Activated naive CD4-positive, alpha-beta T cell treated with anti-CD3 and anti-CD28 coated beads, Interleukin-2, amount 50 U/mL, for 16 hours (primary cell): ENCODE measurements at places on chromosomes 6 and 20.

- no peak for DNase-seq
Observed at GRCh38 chr20:32567384-32568178, 17.6 kb downstream of the NOL4L start.

GRCh38 chr20:36199345-36200257 lies 36.7 kb upstream of the AAR2 start:
- peak; percentile 76 for DNase-seq

GRCh38 chr6:80550748-80551147 lies 444.3 kb downstream of the BCKDHB start:
- DNase-seq: no peak

DNA sequence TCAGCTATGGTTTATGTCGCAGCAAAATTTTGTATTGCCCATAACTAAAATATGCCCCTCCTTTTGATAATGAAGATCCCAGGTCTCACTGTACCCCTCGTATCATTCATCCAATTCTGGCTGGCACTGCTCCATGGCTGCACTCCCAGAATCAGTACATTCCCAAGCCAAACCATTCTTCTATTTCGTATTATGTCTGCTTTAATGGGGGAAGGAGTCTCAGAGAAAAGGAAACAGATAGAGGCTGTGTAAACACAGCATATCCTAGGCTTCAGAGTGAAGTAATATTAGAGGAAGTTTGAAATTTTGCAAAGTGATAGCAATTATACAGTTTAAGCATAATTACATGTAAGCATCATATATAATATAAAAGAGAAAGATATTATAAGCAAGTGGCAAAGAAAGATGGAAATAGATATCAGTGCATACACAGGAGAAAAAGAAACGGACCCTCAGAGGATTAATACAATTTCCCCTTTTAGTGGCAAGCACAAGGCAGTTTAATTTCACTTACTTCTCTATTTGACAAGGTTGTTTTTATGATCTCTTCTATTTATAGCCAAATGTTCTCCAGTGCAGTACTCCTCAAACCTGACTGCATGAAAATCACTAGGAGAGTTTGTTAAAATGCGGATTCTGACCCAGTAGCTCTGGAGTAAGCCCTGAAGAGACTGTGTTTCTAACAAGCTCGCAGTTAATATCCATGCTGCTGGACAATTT lies 56.5 kb upstream of the TENT5A start:
- DNase-seq: no peak

- DNase-seq: no peak
Observed at GRCh38 chr6:42380228-42380979, 71.3 kb downstream of the TRERF1 start.

DNA sequence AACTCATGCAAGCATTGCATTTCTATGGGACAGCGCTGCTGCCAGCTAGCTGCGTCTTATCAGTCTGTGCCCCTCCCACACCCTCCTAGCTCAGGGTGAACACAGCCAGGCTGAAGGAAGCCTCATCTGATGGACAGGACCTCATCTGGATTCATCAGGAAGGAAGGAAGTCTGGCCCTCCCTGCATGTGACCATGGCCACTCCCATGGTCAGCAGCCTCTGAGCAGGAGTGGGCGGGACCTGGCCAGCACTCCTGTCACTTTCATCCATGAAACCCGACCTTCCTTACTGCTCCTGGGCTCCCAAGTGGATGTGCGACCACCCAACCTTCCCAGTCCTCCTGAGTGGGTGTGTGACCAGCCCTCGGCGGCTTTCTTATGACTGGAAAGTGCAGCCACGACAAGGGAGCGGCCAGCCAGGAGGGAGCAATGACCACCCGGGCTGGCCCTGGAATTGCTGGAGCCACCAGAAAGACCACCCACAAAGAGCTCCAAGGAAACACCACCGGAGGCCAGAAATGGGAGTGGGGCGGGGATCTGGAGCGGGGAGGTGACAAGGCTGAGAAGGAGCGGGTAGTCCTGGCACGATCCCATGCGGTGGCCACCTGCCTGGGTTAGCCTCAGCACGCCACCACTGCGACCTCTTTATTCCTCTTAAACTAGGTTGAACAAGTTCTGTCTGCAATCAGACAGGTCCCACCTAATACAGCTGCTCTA lies 241.2 kb downstream of the TTLL2 start:
- DNase-seq: no peak

DNA sequence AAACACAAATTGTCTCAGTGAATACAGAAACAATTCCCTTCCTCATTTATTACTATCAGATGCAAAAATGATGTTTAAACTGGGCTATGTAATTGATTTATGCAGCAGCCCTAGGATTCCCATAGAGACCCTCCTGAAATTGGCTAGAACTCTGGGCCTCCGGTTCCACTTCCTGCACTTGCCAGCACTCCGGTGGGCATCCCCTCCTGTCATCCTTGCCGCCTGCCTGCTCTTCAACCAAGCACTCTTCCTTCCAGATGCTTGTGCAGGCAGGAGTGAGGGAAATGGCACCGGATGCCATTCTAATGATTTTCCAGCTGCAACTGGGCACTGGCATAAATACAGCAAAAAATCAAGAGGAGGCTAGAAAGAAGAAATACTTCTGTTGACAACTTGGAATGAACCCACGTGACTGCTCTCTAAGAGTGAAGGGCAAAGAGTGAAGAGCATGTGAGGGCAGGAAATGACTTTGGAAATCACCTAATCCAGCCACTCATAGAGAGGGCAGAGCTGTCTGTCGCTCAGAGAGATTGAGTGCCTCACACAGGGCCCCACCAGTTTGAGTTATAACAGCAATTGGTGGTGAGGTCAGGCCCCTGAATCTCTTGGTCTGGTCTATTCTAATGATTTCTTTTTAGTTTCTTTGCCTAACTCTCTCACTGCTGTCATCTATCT lies 3.7 kb upstream of the NEDD9 start:
- no peak for DNase-seq

DNA sequence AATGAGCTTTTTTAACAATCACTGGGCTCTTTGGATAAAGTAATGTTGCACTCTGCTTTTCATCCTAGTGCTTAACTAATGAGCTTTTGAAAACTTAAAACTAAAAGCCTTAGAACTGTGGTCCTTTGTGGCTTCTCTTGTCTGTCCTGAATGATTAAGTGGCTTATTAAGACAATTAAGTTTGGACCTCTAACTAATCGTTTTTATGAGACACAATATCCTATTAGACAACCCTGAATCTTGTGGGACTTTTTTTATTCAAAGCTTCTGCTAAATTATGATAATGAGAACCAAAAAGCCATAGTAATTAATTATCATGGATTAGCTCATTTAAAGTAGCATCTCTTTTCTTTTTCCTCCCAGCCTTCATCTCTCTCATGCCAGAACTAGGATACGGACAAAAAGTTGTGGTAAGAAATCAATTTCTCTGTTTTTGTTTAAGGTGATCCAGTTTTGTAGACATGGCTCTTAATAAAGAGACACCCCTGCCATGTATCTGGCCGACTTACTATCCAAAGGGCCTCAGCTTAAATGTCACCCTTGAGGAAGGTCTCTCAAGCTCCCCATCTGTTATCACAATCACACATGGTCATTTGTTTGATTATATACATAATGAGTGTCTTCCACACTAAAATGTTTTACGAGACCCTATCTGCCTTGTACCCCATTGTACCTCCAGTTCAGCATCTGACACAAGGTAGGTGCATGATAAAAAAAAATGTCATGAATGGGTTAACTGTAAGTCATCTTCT lies 384.4 kb upstream of the IRAK1BP1 start:
- no peak for DNase-seq

DNA sequence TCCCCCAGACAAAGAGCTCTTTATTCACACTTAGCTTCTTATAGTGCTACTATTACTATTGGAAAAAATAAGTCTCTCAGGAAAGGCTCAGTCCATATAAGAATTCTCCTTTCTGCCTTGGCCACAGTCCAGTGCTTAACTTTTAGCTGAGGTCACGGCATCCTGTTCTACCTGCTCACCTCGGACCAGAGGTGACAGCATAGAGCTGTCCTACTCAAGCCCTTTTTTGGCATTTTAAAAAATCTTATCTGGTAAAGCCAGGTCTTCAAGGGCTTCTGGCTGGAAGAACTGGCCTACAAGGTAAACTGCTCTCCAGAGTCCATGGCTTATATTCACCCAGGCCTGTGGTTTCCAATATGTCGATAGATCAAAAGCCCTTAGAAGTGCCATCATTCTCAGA lies 109.7 kb downstream of the RCAN2 start:
- no peak for DNase-seq

DNA sequence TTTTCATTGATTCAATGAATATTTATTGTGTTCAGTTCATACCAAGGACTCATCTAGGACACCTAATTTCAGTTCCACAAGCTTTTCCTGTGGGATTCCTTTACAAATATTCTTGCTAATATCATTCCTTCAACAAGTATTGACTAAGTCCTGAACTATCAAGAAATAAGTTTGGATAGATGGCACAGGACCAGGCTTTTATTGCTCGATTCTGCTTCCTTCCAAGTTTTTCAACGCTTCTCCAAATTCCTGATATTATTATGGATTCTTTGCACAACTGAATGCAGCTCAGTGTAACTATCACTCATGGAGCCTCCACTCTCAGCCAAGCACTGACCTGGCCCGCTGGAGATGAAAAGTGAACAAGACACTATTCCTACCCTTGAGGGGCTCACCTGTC lies 32.7 kb upstream of the COL21A1 start:
- no peak for DNase-seq

DNA sequence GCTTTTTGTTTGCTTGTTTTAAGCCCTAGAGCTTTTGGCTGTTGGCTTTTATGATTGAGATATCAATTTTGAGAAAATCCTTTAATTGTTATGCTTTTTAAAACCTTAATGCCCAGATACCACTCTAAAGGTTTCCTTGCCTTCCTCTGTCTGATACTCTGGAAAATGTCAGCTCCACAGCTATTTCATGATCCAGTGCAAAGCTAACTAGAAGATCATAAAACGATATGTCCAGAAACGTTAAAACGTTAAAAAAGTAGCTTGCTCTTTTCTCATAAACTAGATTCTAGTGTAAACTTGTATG lies 189.5 kb upstream of the TENT5A start:
- no peak for DNase-seq

- DNase-seq: peak; percentile 72
Observed at GRCh38 chr6:215335-216034, 76.8 kb upstream of the DUSP22 start.

DNA sequence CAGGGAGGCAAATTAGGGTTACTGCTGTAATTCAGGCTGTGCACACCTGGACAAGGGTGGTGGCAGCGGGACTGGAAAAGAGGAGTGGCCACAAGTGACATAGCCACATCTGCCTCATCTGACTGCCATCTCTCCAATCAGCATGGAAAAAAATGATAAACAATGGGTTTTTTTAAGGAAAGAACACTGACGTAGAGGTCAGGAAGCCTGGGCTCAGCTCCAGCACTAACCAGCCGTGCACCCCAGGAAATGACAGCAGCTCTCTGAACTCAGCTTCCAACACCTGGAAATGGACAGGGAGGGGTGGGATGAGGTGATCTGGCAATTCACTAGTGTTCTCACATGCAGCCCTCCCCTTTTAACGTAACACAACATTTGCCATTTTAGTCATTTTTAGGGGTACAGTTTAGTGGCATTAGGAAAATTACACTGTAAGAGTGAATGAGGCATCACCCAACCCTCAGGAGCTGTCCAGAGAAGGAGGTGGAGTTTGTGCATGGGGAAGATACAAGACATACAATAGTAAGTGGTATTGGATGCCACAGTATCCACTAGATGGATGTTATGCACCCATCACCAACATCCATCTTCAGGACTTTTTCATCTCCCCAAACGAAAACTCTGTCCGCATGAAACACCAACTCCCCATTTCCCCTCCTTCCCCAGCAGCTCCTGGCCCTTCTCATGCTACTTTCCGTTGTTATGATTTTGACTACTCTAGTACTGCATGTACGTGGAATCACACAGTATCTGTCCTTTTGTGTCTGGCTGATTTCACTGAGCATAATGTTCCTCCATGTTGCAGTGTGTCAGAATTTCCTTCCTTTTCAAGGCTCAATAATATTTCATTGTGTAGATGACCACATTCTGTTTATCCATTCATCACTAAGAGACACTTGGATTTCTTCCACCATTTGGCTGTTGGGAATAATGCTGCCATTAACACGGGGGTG lies 215.5 kb upstream of the ECI2 start:
- no peak for DNase-seq

DNA sequence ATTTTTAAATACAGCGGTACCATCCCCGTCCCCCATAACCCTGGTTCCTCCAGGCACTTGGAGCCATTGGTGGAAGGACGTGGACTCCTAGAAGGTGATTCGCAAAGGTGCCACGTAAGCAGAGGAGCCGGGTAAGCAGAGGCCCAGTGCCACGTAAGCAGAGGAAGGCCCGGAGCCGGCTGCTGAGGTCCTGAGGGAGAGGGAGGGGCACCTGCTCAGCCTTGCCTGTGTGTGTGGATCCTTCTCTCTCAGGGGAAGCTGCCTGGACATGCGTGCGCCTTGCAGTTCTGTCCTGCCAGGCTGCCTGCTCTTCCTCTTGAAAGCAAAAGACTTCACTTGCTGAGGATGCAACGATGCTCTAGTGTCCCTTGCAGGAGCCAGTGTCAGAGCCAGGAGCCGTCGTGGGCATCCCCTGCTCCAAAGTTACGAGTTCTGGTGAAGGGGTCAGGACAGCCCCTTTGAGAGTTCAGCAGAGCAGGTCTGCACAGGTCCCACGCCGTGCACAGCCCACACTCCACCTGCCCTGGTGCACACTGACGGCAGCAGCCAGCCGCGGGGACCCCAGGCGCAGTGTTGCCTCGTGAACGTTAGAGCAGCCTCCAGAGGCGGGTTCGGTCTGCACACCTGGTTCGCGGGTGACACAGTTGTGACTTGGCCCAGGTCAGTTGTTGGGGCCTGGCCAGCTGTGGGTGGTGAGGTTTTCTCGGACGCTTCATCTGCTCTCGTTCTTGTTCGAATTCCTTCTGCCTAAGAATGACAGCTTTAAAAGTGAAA lies 1.9 kb upstream of the NKAIN4 start:
- DNase-seq: no peak

GRCh38 chr6:34865107-34865506 lies 22.7 kb downstream of the TAF11 start:
- no peak for DNase-seq

- no peak for DNase-seq
Observed at GRCh38 chr6:153484056-153484455, 353.0 kb upstream of the RGS17 start.

DNA sequence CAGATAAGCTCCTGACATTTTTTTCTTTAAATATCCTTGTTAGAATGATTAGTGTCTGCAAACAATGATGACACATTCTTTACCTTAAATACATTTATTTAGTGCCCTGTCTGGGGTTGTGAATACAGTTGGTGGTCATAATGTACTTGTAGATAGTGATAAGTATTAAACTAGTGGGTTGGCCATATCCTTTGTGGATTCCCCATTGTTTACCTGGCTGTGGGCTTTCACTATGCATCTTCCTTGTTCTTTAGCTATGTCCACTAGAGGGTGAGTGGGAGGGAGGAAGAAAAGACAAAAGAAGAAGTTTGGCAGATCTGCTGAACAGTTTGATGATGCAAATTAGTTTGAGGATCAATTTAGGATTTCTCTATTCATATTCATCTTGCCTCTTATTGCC lies 15.7 kb downstream of the HS3ST5 start:
- DNase-seq: no peak
